Stomach (tissue), 19 donors: ENCODE measurements at places on chromosomes 11 and 22. TPM values are rescaled to one million over a fixed set of nuclear protein-coding genes. Genes with fewer than 3 reads are reported as not detected.

GRCh38 chr11:114059984-114060391 is 477 bp downstream of the ZBTB16 start:
- H3K4me3 ChIP-seq: peak overlapping the region; percentile 97
- H3K4me1 ChIP-seq: peaks cover 49% of the 10 kb centered on the region
- peaks cover 33% of the 10 kb centered on the region for H3K36me3 ChIP-seq
- no peaks in the 10 kb centered on the region for H3K27me3 ChIP-seq
- peak; percentile 55 for DNase-seq

DNA sequence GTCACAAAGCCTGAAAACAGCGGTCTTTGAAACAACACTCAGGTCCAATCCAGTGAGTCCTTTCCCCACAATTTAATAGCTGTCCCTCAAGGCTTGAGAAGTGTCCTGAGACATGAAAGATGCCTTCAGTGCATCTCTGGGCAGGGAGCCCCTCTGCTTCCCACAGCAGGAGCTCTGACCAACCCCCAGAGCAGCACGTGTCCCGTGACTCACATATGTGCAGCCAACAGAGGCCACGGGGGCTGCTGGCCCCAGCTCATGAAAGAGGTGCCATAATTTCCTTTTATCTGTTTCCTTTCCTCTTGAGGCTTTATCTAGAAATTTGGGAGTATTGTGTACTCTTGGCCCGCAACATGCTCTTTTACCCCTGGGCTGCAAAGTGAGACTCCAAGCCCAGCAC is 33.2 kb upstream of the LMO1 start:
- no peak overlapping the region for H3K4me3 ChIP-seq
- no peaks in the 10 kb centered on the region for H3K36me3 ChIP-seq
- DNase-seq: no peak
- no peaks in the 10 kb centered on the region for H3K27me3 ChIP-seq
- no peaks in the 10 kb centered on the region for H3K4me1 ChIP-seq
- H3K27ac ChIP-seq: no peak overlapping the region

- no peak for DNase-seq
- no peaks in the 10 kb centered on the region for H3K36me3 ChIP-seq
These were observed 184.3 kb upstream of the CTSC start for GRCh38 chr11:88521799-88522201.

DNA sequence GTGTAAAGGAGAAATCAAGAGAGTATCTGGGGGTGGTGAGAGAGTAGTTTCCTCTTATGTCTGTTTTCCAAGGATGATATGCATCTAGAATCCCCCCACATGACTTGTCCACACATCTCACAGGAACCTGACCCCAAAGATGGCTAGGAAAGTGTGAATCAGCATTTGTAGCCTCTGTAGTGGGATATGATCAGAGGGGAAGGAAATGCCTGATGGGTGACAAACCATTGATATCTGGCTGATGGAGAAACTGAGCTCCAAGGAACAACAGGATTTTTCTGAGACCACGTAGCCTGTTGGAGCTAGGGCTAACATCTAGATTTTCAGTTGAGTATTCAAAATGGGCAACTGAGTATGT is 369.4 kb downstream of the DDX10 start:
- H3K4me3 ChIP-seq: no peak overlapping the region
- H3K36me3 ChIP-seq: no peaks in the 10 kb centered on the region
- H3K27ac ChIP-seq: no peak overlapping the region
- no peaks in the 10 kb centered on the region for H3K4me1 ChIP-seq

DNA sequence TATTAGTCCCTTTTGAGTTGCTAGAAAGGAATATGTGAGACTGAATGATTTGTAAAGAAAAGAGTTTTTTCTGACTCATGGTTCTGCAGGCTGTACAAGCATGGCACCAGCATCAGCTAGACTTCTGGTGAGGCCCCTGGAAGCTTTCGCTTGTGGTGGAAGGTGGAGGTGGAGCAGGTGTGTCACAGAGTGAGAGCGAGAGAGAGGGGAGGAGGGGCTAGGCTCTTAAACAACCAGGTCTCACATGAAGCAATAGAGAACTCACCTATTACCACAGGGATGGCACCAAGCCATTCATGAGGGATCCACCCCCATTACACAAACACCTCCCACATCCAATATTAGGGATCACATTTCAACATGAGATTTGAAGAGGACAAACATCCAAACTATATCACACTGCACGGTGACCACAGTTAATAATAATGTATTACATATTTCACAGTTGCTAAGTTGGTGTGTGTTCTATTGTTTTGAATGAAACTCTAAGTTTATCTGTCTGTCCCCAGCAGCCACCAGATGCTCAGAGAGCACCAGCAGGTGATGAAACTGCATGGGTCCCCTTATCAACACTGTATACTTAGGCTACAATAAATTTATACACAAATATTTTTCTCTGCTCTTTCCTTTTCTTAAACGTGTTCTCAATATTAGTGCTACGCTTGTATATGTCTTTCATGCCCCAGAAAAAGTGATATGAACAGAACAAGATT is 14.1 kb downstream of the ZFP91 start:
- peaks cover 46% of the 10 kb centered on the region for H3K4me1 ChIP-seq
- H3K27ac ChIP-seq: no peak overlapping the region
- H3K36me3 ChIP-seq: peaks cover 26% of the 10 kb centered on the region
- H3K4me3 ChIP-seq: no peak overlapping the region
- DNase-seq: peak; percentile 16
- no peaks in the 10 kb centered on the region for H3K27me3 ChIP-seq

DNA sequence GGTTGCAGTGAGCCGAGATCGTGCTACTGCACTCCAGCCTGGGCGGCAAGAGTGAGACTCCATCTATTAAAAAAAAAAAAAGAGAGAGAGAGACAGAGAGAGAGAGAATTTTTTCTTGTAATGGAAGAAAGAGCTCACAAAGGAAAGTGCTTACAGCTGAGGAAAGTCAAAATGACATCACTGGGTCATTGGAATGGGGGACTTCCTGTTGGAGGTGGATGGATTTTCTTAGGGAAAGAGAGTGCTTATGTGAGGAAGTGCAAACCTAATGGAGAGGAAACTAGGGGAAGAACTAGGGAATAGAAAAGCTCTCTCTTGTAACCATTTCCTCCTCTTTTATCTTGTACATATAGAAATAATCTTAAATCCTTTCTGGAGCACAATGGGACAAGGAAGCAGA is 6.3 kb upstream of the PIWIL4 start:
- no peaks in the 10 kb centered on the region for H3K27me3 ChIP-seq
- H3K4me3 ChIP-seq: no peak overlapping the region
- peak; percentile 32 for DNase-seq
- no peak overlapping the region for H3K27ac ChIP-seq
- peaks cover 42% of the 10 kb centered on the region for H3K4me1 ChIP-seq

Gene OR2D2
- not detected for total RNA-seq
